Activated CD4-positive, alpha-beta memory T cell treated with anti-CD3 and anti-CD28 coated beads, Interleukin-2, amount 10 ng/mL, durations not matched to agents 7 days and 5 days (primary cell): ENCODE measurements at places on chromosomes 1 and 21. TPM values are rescaled to one million over a fixed set of nuclear protein-coding genes. Genes with fewer than 3 reads are reported as not detected.
A peak's percentile ranks its signal among the peaks of the same experiment; 100 is the strongest.

DNA sequence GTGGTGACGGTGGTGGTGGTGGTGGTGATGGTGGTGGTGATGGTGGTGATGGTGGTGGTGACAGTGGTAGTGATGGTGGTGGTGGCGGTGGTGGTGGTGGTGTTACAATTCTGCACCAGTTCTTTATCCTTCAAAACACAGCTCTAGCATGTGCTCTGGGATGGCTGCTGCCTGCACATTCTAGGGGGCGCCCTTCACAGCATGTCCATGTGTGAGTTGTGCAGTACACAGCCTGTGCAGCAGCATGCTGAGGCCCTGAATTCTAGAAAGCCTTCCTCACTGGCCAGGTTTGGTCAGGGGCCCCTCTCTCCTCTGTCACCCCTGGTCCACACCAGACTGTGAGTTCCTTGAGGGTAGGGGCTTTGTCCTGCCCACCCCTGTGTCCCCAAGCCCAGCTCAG lies 67.7 kb downstream of the MATN1 start:
- no peaks in the 10 kb centered on the region for H3K36me3 ChIP-seq
- H3K27me3 ChIP-seq, result peaks cover 2% of the 10 kb centered on the region

DNA sequence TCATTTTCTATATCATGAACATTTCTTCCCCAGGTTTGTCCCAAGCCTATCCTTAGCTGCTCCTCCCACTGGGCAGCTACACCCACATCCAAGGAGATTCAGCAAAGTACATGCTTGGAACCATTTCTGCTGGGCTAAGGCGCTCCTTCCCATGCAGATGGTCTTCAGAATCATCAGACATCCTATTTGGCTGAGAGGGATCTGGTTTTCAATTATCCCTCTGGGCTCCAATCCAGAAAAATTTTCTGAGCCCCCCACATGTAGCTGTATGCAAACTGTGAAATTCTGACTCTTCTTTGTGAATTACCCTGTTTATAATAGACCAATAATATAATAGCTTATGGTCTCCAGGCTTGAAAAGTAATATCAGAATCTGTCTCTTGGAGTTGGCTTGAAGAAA lies 99.2 kb downstream of the LAMC2 start:
- no peak overlapping the region for H3K27ac ChIP-seq
- H3K4me3 ChIP-seq, result no peak overlapping the region
- peaks cover 12% of the 10 kb centered on the region for H3K27me3 ChIP-seq
- peaks cover 4% of the 10 kb centered on the region for H3K4me1 ChIP-seq
- H3K36me3 ChIP-seq, result no peaks in the 10 kb centered on the region

DNA sequence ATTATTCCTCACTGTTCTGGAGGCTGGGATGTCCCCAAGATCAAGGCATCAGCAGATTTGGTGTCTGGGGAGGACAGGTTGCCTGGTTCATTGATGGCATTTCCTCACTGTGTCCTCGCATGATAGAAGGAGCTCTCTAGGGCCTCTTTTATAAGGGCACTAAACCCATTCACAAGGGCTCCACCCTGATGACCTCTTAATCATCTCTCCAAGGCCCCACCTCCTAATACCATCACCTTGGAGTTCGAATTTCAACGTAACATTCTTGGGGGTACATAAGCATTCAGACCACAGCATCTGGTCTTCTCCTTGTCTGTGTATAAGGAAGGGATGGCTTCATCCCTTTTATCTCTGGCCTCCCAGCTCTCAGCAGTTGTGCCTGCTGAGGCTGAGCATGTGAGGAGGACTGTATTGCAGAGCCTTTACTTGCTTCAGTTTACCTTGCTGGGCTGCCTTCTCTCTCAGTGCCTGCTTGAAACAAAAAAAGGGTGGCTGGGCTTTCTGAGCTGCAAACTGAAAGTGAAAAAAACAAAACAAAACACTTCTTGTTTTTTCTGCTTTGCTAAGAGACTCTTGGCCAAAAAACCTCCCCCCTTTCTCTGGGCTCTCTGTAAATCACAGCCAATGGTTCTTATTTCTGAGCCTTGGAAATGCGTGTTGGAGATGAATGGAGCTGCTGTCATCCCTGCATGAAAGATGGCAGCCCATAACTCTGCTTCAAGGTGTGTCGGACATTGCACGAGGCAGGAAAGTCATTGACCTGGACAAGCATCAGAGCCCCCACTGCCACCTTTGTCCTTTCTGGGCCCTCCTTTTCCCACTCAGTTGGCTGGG lies 75.8 kb downstream of the RHOU start:
- DNase-seq, result no peak
- H3K36me3 ChIP-seq, result peaks cover 8% of the 10 kb centered on the region
- peaks cover 51% of the 10 kb centered on the region for H3K4me1 ChIP-seq
- no peak overlapping the region for H3K4me3 ChIP-seq
- H3K27me3 ChIP-seq, result no peaks in the 10 kb centered on the region
- peak overlapping the region; percentile 76 for H3K27ac ChIP-seq

- H3K27ac ChIP-seq, result no peak overlapping the region
- H3K27me3 ChIP-seq, result no peaks in the 10 kb centered on the region
- DNase-seq, result no peak
- H3K36me3 ChIP-seq, result no peaks in the 10 kb centered on the region
- no peak overlapping the region for H3K4me3 ChIP-seq
Measured at GRCh38 chr1:75394386-75395139, 216.4 kb downstream of the SLC44A5 start.

- no peaks in the 10 kb centered on the region for H3K27me3 ChIP-seq
- peak; percentile 88 for DNase-seq
- peaks cover 48% of the 10 kb centered on the region for H3K4me1 ChIP-seq
- H3K36me3 ChIP-seq, result peaks cover 34% of the 10 kb centered on the region
Measured at GRCh38 chr1:2555634-2556276, 416 bp upstream of the TNFRSF14 start.

- H3K27me3 ChIP-seq, result no peaks in the 10 kb centered on the region
- H3K36me3 ChIP-seq, result no peaks in the 10 kb centered on the region
- DNase-seq, result peak; percentile 30
- H3K4me3 ChIP-seq, result peak overlapping the region; percentile 61
- peak overlapping the region; percentile 86 for H3K27ac ChIP-seq
Measured at GRCh38 chr1:245953876-245954660, 553.0 kb downstream of the SMYD3 start.

GRCh38 chr1:25654109-25654660 lies 37.6 kb downstream of the MAN1C1 start:
- H3K36me3 ChIP-seq, result peaks cover 2% of the 10 kb centered on the region
- no peak for DNase-seq
- no peak overlapping the region for H3K4me3 ChIP-seq
- H3K4me1 ChIP-seq, result no peaks in the 10 kb centered on the region

DNA sequence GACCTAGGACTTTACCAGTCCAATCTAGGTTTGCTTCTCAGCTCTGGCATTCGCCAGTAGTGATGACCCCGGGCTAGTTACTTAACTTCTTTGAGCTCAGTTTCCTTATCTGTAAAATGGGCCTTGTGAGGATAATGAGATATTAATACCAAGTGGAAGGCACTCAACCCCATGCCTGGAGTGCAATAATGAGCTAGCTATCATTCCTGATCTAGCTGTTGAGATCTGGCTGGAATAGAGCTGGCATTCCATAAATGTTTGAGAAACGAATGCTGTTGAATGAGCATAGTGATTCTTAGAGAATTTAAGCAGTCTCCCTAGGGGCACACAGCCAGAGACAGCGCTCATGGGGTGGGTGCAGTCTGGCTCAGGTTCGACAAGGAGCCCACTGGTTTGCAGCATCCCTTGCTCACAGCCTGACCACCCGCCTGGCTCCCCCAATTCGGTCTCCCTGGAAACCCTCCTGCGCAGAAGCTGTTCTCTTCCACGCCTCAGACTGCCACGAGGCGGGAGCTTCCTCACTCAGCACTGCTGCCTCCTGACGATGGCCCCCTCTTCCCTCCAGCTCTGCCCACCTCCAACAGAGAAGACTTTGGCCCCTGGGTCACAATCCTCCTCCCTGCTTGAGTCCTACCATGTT lies 32.5 kb downstream of the DHCR24 start:
- H3K36me3 ChIP-seq, result peaks cover 68% of the 10 kb centered on the region
- no peak overlapping the region for H3K4me3 ChIP-seq
- no peak overlapping the region for H3K27ac ChIP-seq
- no peaks in the 10 kb centered on the region for H3K27me3 ChIP-seq
- DNase-seq, result no peak

DNA sequence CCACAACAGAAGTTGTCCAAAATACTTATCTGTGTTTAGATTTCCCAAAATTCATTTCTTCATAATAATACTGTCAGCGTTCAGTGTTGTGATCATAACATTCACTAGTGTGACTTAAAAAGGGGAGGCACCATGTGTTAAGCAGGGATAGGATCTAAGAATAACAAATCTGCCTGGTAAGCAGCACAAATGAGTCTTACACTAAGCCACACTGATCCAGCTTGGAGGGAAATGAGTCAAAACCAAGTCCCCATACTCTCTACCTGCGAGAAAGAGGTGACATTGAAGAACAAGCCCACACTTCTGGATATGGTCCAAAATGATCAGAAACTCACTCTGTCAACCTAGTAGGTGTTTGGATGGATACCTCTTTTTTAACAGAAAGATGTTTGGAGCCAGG lies 145.5 kb downstream of the CRB1 start:
- DNase-seq, result no peak
- no peaks in the 10 kb centered on the region for H3K36me3 ChIP-seq
- no peak overlapping the region for H3K4me3 ChIP-seq
- H3K4me1 ChIP-seq, result no peaks in the 10 kb centered on the region

Gene HSPA6
- 0.91 TPM for total RNA-seq

Gene GPBP1L1
- 134 TPM for total RNA-seq

Gene CFHR3
- not detected for total RNA-seq
